Hindlimb muscle (tissue), 1 donor: ENCODE measurements at places on chromosomes 4 and X.
A peak's percentile ranks its signal among the peaks of the same experiment; 100 is the strongest.

DNA sequence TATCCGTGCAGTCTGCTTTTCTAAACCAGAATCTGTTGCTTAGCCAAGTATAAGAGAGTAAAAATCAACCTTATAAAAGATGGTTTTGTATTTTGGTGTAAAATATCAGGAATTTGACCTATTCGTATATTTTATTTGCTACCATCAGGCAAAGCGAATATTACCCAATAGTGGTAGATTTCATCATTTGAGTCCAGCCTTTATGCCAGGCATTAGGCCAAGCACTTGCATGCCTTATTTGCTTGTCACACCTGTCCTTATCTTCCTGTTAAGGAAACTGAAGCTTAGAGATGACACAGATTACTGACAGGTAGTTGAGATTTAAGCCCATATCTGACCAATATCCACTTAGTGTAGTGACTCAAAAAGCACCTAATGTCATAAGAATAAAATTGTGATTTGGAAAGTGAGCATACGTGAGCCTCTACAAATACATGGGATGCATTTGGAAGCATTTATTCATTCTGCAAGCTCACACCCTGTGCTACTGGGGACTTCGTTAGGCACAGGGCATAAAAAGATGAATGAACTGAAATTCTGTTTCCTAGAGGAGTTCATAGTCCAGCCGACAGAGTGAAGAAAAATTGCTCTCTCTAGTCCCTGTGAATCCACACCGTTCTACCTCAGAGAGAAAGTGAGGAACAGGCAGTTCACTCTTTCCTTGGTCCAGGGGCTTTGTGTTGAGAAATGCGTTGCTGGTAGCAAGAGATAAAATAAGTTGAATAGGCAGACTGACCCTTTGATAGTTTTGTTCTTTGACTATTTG lies 2.3 kb upstream of the RNF212 start:
- DNase-seq, result no peak

DNA sequence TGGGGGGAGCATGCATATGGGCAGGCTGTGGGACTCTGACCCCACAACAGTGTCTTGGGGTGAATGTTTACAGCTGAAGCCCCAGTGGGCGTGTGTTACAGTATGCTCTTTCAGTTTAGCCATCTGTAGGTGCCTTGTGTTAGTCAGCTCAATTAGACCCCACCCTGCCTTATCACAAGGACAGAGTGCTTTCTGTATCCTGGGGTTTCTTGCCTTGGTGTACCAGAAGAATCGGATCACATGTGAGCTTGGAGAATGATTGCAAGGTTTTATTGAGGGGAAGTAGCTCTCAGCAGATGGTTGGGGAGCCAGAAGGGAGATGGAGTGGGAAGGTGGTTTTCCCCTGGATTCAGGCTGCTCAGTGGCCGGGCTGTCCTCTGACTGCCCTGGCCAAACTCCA lies 27.3 kb downstream of the SH3BGRL start:
- no peak for DNase-seq

GRCh38 chr4:107806196-107806595 lies 18.5 kb upstream of the SGMS2 start:
- no peak for DNase-seq

GRCh38 chrX:120021927-120022326 lies 55.6 kb downstream of the RHOXF2B start:
- DNase-seq, result no peak

GRCh38 chr4:159506801-159507517 lies 404.1 kb downstream of the RAPGEF2 start:
- no peak for DNase-seq

DNA sequence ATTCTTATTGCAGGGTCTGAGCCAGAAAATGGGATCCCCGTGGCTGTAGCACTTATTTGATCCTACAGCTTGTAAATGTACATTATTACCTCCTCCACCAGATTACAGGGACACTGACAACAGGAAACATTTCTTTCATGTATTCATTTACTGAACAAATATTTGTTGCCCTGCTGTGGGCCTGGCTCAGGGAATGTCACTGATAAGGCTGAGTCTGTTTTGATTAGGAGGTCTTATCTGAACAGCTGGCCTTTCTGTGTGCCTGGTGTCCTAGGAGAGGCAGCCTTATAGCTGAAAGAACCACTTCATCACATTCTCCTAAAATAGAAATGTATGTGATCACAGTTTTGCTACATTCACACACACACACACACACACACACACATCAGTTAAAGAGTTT lies 45.5 kb upstream of the PROM1 start:
- no peak for DNase-seq

DNA sequence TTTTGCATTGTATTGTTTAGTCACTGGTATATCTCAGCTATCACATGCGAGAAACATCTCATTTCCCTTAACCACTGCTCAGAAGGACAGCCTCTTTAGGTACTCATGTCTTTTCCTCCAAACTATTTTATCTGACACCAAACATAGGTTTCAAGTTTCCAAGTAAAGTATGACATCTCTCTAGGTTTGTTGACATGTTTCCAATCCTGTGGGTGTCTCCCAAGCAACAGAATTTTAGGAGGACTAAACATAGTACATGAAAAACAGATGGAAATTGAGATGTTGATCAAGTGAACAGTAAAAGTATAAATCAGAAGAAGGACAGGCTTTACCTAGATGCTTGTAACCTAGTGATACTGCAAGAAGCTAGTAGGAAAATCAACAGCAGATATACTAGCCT lies 371.4 kb downstream of the DTHD1 start:
- no peak for DNase-seq

GRCh38 chr4:168683595-168683994 lies 186.7 kb downstream of the PALLD start:
- DNase-seq, result no peak

DNA sequence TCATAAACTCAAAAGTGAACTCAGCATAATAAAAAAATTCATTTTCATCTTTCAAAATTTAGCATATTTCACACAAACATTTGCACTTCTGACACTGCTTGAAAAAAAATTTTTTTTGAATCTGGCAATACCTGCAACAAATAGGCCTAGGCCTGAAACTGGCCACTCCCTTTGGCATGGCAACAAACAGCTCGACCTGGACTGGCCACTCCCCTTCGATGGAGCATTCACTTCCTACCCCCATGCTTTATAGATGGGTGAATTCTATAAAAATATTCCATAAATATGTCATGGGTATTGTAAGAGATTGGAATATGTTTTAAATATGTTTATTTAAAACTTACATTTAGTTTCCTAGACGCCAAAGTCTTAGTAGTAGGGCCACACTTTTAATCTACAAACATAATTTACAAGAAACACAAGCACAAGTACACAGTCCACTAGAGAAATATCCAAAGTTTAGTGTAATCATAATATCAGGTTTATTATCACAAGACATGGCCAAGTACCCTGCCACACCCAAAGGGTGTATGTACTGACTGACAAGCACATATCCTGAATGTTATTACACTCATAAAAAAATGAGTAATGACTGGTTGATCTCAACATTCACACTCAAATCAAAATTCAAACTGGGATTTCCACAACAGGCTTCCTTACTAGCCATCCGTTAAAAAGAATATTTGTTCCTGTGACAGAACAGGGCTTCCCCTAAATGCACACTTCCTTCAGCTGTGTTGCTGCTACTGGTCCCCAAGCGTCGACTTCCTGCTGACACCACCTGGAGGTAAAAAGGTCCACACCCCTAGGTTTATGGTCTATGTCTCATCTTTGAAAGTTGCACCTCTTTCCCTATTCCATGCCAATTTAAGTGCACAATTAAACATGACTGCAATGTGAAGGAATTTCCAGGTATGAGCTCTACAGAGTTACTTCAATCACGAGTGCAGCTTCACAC lies 271.5 kb downstream of the NR3C2 start:
- no peak for DNase-seq

GRCh38 chr4:126051689-126052424 lies 737.1 kb downstream of the FAT4 start:
- DNase-seq, result peak; percentile 88

- no peak for DNase-seq
Observed at GRCh38 chr4:151961456-151961855, 200.6 kb upstream of the GATB start.
